HAP-1 (cell line): ENCODE measurements at places on chromosomes 13 and 19.

- no peak for DNase-seq
Observed at GRCh38 chr19:33722456-33723239, 74.0 kb upstream of the KCTD15 start.

DNA sequence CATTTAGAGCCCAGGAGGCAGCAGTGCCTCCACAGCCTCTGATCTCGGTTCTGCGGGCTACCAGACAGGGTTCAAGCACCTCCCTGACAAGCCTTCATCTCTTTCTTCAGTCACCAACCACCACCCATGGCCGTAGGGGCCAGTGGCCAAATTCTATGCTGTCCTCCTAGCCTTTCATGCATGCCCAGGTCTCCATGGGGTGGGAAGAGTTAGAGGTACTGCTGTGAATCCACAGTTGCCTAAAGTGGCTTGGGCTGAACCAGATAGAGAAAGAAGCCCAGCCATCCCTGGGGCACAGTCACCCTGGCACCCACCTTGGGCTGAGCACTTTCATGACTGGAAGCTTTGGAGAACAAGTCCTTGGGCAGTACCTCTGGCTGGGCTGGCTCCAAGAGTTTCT is 97.4 kb downstream of the ZDHHC20 start:
- no peak for DNase-seq

DNA sequence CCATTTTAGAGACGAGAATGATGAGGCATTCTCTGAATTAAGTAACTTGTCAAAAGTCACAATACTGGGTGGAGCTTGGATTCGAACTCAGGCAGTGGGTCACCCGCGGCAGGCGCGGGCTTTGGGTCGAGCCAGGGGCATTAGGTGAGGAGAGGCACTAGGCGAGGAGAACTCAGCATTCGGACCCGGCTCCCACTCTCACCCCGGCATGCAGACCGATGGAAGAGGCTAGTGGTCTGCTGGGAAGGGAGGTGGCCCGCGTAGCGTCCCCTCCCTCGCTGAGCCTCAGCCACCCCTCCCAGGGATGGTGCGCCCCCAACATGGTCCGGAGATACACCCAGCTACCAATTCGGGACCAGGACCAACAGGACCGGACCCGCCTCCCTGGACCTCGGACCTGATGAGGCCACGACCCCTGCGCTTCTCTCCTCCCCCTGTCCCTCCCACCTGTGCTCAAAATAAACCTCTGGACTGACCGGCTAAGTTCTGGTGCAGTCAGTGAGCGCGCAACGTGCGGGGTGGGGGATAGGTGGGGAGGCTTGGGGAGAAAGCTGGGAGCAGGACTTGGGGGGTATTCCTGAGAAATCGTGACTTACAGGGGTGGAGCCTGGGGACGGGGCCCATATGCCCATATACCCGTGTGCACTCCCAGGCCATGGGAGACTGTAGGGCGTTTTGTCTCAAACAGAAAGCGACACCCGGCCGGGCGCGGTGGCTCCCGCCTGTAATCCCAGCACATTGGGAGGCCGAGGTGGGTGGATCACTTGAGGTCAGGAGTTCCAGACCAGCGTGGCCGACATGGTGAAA is 1.3 kb upstream of the SNAPC2 start:
- no peak for DNase-seq

- DNase-seq, result no peak
Observed at GRCh38 chr13:39306639-39307589, 268.7 kb downstream of the NHLRC3 start.

GRCh38 chr13:114320065-114320464 is 5.8 kb downstream of the CHAMP1 start:
- no peak for DNase-seq

DNA sequence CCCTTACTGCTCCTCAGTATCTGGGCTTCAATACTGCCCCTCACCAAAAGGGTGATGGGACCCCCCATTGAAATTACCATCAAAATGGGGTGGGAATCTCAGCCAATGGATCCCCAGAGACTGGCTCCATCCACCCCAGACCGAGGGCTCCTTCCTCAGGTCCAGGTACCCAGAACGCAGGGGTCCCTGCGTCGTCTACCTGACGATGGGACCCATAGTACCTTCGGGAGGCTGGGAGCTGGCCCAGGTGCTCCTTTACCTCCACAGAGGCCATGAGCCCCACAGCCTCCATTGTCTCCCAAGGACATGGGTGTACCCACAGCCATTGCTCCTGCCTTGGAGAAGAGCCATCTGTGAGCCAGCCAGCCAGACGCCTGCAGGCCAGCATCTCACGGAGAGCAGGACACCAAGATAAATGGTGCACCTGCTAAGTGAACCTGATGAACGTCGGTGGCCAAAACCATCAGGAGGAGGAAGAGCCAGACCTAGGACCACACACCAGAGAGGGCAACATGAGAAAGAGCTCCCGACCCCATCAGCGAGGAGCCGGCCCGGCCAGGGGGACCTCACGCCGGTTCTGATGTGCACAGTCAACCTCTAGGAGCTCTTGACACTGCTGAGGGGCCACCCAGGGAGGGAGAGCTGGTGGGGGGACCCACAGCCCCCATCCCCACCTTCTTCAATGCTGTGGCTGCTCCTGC is 156.8 kb upstream of the SOX1 start:
- no peak for DNase-seq

- no peak for DNase-seq
Observed at GRCh38 chr19:32023564-32023832, 321.9 kb upstream of the ZNF507 start.

DNA sequence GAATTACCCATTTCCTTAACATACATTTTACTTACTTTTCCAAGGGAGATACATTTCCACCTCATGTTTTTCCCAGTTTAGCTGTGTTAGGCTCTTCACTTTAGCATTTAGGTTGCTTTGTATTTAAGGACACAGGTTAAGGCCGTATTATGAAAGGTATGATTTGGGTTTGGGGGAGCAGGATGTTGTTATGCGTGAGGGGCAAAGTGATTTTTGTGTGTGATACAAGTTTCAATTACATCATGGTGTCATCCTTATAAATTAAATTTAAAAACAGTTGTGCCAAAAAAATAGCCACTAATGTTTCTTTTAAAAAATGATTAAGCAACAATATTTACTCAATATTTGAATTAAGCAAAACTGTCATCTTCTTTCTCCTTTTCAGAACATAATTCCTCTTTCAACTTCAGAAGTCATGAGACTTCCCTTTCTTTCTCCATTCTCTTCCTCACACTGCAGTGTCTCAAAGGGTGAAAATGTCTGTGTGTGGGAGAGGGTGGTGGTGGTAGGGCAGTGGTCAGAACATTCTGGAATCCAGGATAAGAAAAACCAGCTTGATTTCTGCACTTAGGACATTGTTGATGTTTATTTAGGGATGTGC is 126.2 kb downstream of the KCNRG start:
- no peak for DNase-seq

DNA sequence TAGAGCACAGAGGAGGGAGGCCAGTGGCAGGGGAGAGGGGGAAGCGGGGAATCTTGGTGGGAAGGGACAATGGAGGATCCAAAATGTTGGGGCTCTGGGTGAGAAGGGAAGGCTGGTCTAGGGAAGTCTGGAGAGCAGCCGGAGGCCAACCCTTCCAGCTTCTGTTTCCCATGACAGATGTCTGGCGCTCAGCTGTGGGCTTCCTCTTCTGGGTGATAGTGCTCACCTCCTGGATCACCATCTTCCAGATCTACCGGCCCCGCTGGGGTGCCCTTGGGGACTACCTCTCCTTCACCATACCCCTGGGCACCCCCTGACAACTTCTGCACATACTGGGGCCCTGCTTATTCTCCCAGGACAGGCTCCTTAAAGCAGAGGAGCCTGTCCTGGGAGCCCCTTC is 1.1 kb downstream of the PSENEN start:
- no peak for DNase-seq

GRCh38 chr19:43782689-43783231 is 2.0 kb upstream of the KCNN4 start:
- DNase-seq, result no peak

GRCh38 chr19:11033251-11033650 is 56.0 kb upstream of the LDLR start:
- no peak for DNase-seq

DNA sequence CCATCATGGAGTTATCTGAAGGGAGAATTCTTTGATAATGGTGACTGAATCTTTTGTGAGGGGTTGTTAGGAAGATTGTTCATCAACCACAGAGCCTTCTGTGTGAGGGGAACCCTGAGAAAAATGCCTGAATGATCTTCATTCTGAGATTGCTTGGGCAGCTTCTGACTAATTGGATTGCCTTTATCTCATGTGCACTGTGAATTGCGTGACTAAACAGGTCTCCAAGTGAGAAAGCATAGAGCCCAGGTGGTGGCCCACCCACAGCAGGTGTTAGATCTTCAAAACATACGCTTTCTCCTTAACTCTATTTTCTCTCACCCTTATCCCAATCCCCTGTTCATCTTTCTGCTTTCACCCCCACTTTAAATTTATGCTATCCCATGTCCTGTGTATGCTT is 58.3 kb downstream of the DOCK9 start:
- no peak for DNase-seq

DNA sequence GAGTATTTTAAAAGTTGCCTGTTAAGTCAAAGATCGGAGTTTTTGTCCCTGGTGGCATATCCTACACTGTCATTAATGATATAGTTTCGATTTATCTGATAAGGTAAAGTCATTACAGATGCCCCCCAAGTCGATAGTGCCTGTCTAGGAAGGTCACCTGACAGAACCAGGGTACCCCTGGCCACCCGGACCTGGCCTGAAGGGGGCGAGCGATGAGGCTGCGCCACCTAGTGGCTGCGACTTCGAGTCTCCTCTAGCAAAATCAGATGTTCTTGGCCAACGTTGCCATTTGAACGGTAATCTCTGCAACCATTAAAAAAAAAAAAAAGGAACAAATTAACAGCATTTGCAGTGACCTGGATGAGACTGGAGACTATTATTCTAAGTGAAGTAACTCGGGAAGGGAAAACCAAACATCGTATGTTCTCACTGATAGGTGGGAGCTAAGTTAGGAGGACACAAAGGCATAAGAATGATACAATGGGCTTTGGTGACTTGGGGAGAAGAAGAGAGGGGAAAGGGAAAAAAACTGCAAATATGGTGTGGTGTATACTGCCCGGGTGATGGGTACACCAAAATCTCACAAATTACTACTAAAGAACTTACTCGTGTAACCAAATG is 565.1 kb downstream of the LIG4 start:
- peak; percentile 19 for DNase-seq

- DNase-seq, result no peak
Observed at GRCh38 chr13:80530191-80530590, 189.3 kb upstream of the SPRY2 start.

DNA sequence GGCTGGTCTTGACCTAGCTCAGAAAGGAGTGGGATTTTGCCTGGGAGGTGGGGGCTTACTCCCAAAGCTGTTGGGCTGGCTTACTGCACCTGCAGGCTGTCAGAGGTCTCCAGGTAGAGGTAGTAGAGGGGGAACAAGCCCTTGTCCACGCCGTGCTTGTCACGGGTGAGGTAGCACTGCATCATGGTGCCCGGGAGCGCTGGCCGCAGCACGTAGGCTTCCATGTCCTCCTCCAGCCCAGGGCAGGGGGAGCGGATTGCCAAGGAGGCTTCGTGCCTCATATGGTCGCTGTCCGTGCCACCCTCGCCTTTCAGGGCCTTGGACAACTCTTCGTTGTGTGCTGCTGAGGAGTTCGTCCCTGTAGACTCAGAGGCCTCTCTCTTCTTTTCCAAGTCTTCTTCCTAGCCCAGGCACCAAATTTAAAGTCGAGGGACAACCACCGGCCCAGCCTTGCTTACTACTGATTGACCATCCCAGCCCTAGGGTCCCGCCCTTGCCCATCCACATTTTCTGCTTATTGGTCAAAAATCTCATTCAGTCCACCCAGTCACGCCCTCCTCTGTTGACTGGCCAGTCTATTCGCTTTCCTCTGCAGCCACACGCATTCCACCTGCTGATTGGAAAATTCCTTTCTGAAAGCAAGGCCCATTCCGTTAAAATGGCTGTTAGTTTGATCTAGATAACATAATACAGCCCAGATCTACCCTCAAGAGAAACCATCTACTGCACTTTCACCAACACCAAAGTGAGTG is 10.5 kb downstream of the TULP2 start:
- DNase-seq, result no peak

GRCh38 chr13:26806891-26807290 is 46.3 kb upstream of the GPR12 start:
- DNase-seq, result no peak

- DNase-seq, result no peak
Observed at GRCh38 chr19:39314016-39314728, 6.5 kb downstream of the LRFN1 start.

DNA sequence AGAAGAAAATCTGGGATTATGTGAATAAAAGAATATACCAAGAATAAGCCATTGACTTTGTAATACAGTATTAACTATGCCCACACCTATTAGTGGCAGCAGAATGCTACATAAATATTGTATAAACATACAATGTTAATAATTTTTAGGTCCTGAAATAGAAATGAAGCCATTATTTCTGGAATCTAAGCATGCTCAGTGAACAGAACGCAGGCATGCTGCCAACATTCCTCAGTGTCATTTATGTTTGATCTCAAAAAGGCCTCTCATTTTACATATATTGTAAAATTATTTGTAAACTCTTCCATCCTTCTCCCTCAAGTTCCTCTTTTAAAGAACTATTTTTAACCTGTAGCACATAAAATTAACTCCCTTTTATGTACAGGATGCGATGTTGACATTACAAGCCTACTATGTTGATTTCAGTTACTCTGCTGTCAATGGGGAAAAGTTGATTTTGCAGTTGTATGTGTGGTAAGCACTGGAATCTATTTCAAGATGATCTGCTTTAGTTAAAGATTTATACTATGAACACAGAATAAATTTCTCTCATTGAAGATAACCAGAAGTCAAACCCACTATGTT is 118.8 kb downstream of the VWA8 start:
- no peak for DNase-seq

DNA sequence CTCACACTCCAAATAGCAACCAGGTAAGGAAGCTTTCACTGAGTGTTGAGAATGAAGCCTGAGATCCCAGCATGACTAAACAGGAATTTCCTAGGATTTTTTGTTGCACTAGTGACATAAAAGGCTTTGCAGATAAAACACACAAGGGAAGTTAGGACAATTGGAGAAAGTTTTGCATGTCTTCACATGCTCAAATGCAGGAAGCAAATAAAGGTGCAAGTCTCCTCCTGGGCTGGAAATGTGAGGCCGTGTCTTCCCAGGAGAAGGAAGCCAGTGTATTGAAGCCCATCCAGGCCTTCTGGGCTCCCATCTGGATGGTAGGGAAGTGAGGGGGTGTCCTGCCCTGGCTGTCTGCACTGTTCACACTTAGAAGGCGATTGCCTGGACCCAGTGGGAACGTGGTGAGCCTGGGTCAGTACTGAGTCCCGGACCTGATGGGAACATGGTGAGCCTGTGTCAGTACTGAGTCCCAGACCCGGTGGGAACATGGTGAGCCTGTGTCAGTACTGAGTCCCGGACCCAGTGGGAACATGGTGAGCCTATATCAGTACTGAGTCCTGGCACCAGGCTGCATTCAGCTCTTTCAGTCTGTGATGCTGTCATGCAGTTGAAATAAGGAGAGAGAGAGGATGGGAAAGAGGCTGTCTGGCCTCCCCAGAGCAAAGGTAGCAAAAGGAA is 38.7 kb downstream of the SIAH3 start:
- DNase-seq, result no peak

- no peak for DNase-seq
Observed at GRCh38 chr19:11031421-11032070, 57.7 kb upstream of the LDLR start.

GRCh38 chr13:94515374-94515773 is 35.9 kb upstream of the DCT start:
- DNase-seq, result no peak
